CD4-positive, alpha-beta T cell treated with Interferon alpha-2 for 1 hour (primary cell): ENCODE measurements at places on chromosomes 3 and 15.

DNA sequence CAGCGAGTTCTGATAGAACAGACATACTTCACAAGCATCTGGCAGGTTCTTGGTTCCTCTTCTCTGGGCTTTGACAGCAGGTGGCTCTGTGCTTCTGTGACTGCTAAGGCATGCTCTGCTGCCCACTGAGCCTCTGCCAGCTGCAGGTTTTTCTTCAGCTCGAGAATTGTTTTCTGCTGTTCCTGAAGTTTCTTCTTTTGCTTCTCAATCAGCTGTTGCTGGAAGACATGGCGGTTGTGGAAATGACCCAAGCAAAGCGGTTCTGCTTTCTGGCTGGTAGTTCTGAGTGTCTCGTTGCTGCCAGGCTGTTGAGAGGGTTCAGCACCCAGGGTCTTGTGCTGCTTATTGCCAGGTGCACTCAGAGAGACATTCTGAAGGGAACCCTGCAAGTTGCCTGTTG is 50.8 kb downstream of the CCDC191 start:
- DNase-seq = no peak

- no peak for DNase-seq
Measured at GRCh38 chr15:52615302-52615701, 46.5 kb upstream of the ARPP19 start.

GRCh38 chr3:54875596-54876268 is 52.1 kb downstream of the LRTM1 start:
- DNase-seq = no peak

DNA sequence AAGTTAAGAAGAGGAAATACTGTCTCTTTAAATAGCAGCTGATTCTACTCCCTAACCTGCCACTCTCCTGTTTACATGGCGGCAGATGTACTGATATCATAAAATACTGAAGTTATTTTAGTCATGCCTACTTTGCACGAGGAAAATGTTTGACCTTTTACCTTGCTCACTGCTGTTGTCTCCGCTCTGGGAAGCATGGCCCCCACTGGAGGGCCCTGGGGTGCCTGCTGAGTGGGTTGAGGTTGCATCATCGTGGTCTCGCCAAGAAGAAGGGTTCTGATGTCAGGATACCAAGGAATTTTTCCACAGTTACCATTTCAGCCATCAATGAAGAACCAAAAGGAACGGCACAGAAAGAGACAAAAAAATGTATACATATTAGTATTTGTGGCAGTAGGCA is 16.7 kb downstream of the MEIS2 start:
- DNase-seq = no peak

- no peak for DNase-seq
Measured at GRCh38 chr3:55690726-55691125, 203.6 kb upstream of the WNT5A start.

- DNase-seq = peak; percentile 44
Measured at GRCh38 chr3:72665701-72666446, 182.4 kb downstream of the SHQ1 start.

GRCh38 chr3:76643623-76644304 is 396.1 kb upstream of the ROBO2 start:
- DNase-seq = no peak

- no peak for DNase-seq
Measured at GRCh38 chr3:163577271-163577670, 1501.0 kb downstream of the SI start.

GRCh38 chr3:9201955-9202354 is 47.5 kb downstream of the SRGAP3 start:
- DNase-seq = no peak

GRCh38 chr3:13017361-13018042 is 55.7 kb downstream of the IQSEC1 start:
- no peak for DNase-seq

- DNase-seq = no peak
Measured at GRCh38 chr3:17469954-17470353, 272.5 kb downstream of the TBC1D5 start.
